GM04504 (cell line): ENCODE measurements at places on chromosomes 6 and 20.

DNA sequence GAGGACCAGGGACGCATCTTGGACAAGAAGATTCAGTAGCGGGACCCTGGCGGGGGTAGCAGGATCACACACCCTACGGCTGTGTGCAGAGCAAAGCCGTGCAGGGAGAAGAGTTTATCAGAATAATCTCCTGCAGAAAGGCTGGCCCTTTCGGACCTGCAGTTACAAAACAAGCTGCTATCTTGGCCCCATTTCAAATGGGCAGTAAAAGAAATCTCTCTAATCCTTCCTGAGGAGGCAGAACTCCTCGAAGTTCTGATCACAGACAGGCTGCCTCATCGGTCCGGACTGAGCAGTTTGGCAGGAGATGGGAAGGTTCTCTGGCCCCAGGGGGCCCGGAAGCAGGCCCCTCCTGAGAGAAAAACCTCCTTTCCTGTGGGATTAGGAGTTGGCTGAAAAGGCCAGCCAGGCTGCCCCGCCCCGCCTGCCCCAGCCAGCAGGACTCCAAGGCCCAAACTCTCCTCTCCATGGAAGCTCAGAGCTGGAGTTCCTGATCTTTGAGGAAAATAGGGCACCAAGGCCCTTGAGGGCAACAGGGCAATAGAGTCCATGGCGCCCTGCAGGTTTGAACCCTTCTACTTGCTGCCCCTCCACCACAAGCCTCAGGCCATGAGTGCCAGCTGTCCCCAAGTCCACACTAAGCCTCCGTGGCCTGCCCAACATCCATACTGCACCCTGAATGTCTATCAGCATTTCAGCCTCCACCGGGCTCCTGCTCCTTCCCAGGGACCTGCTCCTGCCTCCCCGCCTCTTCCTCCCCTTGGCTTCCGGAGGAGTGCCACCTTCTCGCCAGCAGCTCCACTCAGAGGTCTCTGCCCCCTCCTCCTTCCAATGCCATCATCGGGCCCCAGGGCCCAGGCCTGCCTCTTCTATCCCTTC lies 141.3 kb downstream of the PREX1 start:
- peak; percentile 54 for DNase-seq

DNA sequence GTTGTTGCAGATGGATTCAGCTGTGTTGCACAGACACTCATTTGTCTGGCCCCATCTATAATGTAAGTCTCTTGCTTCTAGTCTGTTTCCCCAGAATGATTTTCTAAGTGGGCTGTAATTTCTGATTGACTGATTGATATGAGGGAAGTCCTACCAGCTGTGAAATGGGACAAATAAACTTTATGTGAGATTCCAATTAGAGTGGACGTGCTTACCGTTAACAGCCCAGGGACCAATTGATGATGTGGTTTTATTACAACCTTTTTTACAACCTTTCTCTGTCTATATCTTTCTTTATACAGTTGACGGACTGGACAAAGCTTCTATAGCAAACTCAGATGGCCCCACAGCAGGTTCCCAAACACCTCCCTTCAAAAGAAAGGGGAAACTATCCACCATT lies 33.9 kb downstream of the PHACTR2 start:
- no peak for DNase-seq

- DNase-seq: no peak
These were observed 118.9 kb upstream of the SLC22A23 start for GRCh38 chr6:3575701-3576100.

DNA sequence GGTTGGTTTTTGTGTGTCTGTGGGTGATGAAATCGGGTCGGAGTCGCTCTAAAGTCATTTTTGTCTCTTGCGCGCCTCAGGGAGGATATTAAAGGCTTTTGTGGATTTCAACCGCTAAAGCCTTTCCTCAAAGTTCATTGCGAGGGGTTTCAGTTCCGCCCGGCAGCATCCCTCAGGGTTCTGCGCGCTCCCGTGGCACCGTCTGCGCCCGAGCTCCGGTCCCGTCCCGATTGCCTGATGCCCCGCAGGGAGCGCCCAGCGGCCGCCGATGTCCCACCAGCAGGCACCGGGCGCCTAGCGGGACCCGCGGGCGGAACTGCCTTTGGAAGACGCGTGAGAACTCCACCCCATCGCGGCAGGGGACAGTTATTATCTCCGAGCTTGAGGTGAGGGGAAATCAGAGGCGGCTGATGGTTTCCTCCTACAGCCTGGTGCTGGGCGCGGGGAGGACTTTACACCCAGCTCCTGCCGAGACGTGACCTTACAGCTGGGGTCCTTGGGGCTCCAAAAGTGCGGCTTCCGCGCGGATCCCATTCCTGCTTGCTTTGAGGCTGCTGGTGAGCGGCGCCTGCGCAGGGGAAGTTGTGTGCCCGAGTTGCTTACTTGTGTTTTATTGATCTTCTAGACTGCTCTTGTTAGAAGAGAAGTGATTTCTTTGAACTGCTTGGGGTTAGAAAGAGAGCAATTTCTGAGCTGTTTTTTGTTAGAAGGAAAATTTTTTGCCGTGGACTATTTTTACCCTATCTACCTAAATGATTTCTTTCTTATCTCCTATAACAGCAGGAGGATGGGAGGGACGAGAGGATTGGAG lies 27.1 kb downstream of the ULBP1 start:
- no peak for DNase-seq

GRCh38 chr6:1929931-1930330 lies 315.5 kb downstream of the GMDS start:
- no peak for DNase-seq

GRCh38 chr6:75334266-75335040 lies 49.9 kb upstream of the TMEM30A start:
- peak; percentile 32 for DNase-seq

- no peak for DNase-seq
These were observed 47.1 kb downstream of the SLC26A8 start for GRCh38 chr6:35977308-35977707.

DNA sequence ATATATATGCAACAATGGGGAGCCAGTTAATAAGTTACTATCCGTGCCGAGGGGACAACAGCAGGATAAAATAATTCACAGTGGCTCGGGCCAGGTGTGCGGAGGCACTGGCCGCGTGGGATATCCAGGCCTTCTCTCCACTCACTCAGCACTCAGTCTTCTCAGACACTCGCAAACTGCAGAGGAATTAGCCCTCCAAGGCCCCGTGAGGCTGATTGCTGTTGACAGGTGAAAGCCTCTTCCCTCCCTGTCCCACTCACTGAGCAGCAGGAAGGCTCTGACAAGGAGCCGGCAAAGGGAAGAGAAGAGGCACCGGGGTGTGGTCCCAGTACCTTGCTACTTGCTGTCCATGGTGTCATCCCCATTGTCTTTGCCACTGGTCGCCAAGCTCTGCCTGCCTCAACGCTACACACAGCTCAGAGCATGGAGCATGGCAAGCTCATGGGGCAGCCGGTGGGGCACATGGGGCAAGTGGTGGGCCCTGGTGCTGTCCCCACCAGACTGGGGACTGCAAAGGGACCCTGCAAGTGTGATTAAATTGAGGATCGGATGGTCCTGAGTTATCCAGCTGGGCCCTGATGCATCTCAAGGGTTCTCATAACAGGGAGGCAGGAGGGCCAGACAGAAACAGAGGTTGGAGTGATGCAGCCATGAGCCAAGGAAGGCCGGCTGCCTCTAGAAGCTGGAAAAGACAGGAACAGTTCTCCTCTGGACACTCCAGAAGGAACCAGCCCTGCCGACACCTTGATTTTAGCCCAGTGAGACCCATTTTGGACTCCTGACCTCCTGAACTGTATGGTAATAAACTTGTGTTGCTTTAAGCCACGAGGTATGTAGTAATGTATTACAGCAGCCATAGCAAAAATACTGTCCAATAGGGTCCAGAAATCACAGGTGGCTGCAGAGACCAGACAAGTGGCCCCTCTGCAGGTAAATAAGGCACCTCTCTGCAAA lies 119.7 kb downstream of the PSMB1 start:
- no peak for DNase-seq

- no peak for DNase-seq
These were observed 392.3 kb downstream of the PLCB1 start for GRCh38 chr20:8524101-8525016.

DNA sequence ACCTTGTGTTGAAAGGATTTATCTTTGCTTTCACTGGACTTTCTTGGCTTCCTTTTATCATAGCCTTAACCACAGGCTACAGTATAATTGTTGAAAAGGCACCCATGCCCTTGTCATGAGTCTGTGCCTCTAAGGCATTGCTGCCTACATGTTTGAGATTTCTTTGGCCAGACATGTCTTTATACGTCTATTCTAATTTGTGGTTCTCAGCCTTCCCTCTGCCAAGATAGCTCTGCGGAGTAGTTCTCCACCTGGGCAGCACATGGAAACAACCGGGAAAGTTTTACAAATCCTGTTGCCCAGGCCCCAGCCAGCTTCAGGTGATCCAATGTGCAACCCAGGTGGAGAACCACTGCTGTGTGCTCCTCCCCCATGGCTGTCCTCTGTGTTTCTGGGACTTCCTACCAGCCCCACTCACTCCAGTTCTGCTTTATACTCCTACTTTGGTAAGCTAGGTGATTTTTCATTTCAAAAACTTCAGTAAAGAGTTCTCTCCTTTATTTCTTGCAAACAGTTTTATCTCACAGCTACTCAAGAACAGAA lies 159.6 kb upstream of the MYLIP start:
- peak; percentile 13 for DNase-seq

- DNase-seq: no peak
These were observed 152.7 kb downstream of the VEGFA start for GRCh38 chr6:43922426-43923375.

DNA sequence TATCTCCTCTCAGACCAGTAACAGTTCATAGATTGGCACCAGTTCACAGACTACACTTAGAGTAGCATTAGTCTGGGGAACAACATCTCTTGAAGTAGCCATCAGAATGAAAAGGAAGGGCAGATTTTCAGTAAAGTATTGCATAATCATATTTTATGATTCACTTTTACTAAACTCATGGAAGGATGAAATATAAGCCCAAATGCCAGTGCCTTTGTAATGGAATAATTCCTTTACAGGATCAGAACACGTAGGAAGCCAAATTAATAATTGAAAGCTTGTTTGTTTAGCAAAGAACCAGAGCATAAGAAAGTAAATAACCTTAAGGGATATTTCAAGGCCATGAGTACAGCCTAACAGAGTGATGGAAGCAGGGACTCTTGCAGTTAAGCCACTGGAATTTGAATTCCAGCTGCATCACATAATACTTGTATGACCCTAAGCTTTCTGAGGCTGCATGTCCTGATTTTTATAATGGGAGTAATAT lies 11.4 kb upstream of the LOC128125822 start:
- no peak for DNase-seq

- peak; percentile 88 for DNase-seq
These were observed 593.4 kb upstream of the JAG1 start for GRCh38 chr20:11267131-11267761.

DNA sequence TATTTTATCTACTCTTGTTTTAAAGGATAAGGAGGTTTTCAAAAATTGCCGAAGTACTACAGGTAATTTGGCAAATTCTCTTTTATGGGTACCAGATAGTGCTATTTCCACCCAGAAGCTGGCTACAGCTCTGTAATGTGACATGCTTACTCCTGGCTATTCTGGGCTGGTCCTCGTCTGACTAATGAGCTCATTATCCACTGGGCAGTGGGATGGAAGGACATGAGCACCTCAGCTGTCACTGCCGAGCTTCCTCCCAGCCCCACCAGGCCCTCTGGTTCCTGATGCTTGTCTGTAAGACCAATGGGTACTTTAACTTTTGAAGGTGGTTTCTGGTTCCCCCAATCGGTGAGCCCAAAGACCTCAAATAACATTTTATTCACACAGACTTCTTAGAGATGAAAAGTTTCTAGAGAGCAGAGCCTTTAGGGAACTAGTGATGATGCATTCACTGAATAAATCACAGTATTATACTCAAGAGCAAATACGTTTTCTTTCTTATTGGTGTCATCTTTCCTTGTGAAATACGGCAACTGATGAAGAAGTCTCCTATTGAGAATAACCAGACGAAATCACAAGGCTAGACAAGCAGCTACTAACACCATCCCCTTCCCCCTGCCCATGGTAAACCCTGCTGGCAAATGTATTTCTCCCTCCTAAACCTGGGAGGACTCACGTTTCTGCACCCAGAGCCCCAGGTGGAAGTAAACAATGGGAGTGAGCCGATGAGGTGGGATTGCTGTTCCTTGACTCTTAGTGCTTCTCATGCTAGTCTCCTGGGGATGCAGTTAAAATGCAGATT lies 80.8 kb downstream of the SLC22A3 start:
- DNase-seq: no peak
